ENCODE measurements at places on chromosomes 3 and 15.

DNA sequence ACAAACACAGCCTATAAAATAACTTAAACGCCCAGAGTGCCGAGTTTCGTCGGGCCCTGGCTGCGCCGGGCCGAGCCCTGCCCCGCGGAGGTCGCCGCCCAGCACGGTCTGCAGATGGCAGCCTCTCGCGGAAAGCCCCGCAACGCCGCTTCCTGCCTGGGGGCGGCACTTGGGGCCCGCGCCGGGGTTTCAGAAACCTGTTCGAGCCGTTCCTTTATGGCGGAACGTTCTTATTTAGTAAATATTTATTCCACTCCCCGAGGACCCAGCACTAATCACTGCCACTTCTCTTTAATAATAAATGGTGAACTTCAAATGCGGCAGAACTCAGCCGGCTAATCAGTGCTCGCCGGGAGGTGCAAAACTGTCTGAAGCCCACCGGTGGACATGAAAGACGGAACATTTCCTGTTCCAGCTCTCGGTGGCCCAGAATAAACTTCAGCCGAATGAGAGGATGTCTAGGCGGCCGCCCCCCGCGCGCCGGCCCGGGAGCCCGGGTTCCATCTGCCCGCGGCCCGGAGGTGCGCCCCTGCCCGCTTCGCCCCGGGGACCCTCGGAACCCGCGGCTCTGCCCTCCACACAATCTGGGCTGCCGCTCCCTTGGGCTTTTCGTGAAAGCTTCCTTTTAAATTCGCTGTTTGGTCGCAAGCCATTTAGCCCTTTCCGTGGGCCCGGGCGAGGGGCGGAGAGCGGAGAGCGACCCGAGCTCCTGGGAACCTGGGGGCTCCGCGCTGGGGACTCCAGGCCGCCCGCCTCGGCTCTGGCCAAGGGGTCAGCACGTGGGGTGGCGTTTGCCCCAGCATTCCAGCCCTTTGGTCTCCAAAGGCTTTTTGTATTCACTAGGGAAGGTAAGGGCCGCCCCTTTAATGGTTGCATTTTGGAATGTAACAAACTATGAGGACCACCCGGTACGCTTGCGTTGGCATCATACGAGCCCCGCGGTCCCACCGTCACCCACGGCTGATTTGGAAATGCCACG is 110.8 kb upstream of the ATP11B start:
- no peak for DNase-seq

DNA sequence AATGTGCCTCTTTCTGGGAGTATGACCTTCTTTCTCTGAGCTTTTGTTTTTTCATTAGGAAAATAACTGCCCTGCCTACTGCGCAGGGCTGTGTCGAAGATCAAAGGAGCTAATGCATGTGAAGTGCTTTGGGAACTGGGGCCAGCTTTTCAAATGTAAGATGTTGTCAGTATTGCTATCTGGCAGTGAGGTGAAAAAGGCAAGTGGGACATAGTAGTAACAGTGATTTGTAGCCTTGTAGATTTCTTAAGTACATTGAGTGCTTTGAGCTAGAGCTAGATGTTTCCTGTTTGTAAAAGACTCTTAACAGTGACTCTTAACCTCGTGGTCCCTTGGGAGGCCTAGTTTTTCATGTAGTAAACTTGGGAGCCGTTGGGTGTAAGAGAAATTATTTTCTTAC is 126.5 kb downstream of the ECT2 start:
- DNase-seq = no peak

GRCh38 chr3:115169808-115170207 is 22.7 kb upstream of the ZBTB20 start:
- DNase-seq = no peak

DNA sequence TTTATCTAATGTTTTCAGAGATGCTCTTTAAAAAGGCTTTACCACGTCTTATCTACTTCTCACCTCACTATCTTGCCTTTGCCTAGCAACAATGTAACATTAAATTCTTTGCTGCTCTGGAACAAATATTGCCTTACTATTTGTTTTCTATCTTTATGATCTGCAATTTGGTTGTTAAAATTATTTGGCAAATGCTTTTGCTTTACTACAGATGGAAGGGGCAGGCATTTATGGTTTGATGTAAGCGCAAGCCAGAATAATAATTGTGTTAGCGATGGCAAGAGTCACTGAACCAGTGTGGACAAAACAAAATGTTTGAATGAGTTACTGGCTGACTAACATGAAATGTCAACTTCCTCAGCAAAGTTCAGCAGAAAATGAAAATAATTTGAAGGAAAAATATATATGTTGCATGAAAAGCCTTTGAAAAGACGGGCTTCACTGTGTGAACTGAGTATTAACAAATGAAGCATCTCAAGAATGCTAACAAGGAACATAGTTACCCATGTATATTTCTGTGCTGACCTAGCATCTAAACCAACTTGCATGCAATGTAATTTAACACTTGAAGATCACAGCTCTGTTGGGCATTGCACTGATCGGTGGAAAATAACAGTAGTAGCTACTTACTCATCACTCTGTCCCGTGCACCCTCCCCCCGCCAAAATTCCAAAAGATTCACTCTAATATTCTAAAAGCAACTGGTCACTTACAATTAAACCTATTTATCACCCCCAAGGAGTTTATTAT is 454.0 kb upstream of the ARHGEF26 start:
- no peak for DNase-seq

DNA sequence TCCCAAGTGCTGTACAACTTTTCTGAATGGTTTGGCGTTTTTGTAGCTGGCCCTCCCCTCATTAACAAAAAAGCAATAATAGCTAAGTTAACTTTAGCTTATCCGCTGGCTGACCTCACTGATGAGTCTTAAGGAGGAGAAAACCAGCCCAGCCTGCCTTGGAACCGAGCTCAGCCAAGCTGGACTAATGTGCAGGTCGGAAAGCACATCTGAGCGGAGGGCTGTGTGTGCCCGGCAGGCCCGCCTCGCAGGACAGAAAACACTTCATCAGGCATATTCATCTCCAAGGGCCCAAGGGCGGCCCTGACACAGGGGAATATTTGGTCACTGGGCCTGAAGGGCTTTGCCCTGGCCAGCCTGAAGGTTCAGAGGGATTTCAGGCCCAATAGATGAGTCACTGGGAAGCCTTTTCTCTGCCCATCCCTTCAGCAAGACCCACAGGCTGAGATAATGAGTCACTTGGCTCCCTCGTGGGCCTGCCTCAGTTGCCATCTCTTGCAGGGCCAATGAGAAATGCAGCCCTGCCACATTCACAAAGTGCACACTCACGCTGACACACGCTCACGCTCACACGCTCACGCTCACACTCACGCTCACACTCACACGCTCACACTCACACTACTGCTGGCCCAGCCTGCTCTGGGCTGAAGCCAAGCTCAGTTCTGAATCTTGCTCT is 75.1 kb downstream of the SLC12A8 start:
- DNase-seq = no peak

GRCh38 chr3:71035886-71036285 is 547.6 kb downstream of the FOXP1 start:
- no peak for DNase-seq
